ENCODE measurements at places on chromosomes 4 and X. TPM values are rescaled to one million over a fixed set of nuclear protein-coding genes. Genes with fewer than 3 reads are reported as not detected.

Gene CCNA2
- total RNA-seq = 1.2 TPM

Gene ALPK1
- 18.6 TPM for total RNA-seq

Gene SOWAHD
- total RNA-seq = 1.9 TPM

Gene FOXP3
- 4.3 TPM for total RNA-seq

Gene CXCL13
- not detected for total RNA-seq

GRCh38 chr4:119627267-119628255 is 1.0 kb downstream of the PDE5A start:
- H3K4me1 ChIP-seq = peaks cover 16% of the 10 kb centered on the region
- peaks cover 4% of the 10 kb centered on the region for H3K27me3 ChIP-seq
- no peaks in the 10 kb centered on the region for H3K36me3 ChIP-seq
- peak; percentile 64 for DNase-seq
- H3K27ac ChIP-seq = peak overlapping the region; percentile 48
- peak overlapping the region; percentile 33 for H3K4me3 ChIP-seq

- no peak overlapping the region for H3K4me3 ChIP-seq
- H3K27ac ChIP-seq = no peak overlapping the region
- no peaks in the 10 kb centered on the region for H3K27me3 ChIP-seq
These were observed 3.3 kb downstream of the EGF start for GRCh38 chr4:109916027-109916409.

DNA sequence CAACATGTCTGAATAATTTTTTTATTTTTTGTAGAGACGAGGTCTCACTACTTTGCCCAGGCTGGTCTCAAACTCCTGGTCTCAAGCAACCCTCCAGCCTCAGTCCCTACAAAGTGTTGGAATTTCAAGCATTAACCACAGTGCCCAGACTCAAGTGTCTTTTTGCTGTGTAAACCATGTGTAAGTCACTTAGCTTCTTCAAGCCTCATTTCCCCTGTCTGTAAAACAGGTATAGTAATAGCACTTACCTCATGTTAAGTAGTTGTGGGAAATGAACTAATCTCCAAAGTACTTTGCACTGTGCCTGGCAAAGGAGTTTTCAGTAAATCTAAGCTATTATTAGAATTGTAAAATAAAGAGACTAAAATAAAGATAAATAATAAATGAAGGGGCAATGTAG is 35.7 kb downstream of the STBD1 start:
- H3K4me3 ChIP-seq = no peak overlapping the region
- H3K36me3 ChIP-seq = no peaks in the 10 kb centered on the region
- no peaks in the 10 kb centered on the region for H3K27me3 ChIP-seq
- no peak for DNase-seq

DNA sequence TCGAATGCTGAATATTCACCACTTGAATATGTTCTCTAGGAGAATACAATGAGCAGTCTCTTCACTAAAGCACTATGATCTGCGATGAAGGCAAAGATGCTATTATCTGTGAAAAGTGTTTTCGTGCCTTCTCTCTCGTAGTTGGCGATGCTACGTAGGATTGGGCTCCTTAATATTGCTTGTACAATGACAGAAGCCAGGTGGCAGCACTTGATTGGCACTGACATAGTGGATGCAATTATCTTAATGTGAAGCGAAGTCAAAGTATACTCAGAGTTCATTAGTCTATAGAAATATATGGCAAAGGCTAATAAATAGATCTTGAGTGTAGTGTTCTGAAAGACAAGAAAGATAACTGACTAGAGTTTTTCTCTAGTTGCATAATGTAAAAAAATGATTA is 1135.7 kb upstream of the AGA start:
- H3K4me3 ChIP-seq = no peak overlapping the region
- H3K27ac ChIP-seq = no peak overlapping the region
- no peaks in the 10 kb centered on the region for H3K4me1 ChIP-seq
- H3K36me3 ChIP-seq = no peaks in the 10 kb centered on the region
- DNase-seq = no peak

- no peaks in the 10 kb centered on the region for H3K27me3 ChIP-seq
- H3K36me3 ChIP-seq = no peaks in the 10 kb centered on the region
- no peak for DNase-seq
- no peaks in the 10 kb centered on the region for H3K4me1 ChIP-seq
These were observed 11.7 kb downstream of the CTPS2 start for GRCh38 chrX:16700734-16701133.

- H3K27me3 ChIP-seq = no peaks in the 10 kb centered on the region
- no peak overlapping the region for H3K27ac ChIP-seq
- no peak overlapping the region for H3K4me3 ChIP-seq
- H3K36me3 ChIP-seq = no peaks in the 10 kb centered on the region
- DNase-seq = no peak
- H3K4me1 ChIP-seq = no peaks in the 10 kb centered on the region
These were observed 175.1 kb upstream of the GRID2 start for GRCh38 chr4:92128676-92129075.

- H3K27me3 ChIP-seq = no peaks in the 10 kb centered on the region
- no peaks in the 10 kb centered on the region for H3K36me3 ChIP-seq
- no peaks in the 10 kb centered on the region for H3K4me1 ChIP-seq
- DNase-seq = no peak
These were observed 274.6 kb upstream of the GALNTL6 start for GRCh38 chr4:171538601-171539100.

- no peak overlapping the region for H3K4me3 ChIP-seq
- DNase-seq = no peak
- H3K27me3 ChIP-seq = no peaks in the 10 kb centered on the region
- no peak overlapping the region for H3K27ac ChIP-seq
- H3K4me1 ChIP-seq = no peaks in the 10 kb centered on the region
These were observed 55.4 kb downstream of the CC2D2A start for GRCh38 chr4:15525080-15525479.

- DNase-seq = no peak
- no peak overlapping the region for H3K4me3 ChIP-seq
- H3K36me3 ChIP-seq = no peaks in the 10 kb centered on the region
- no peaks in the 10 kb centered on the region for H3K27me3 ChIP-seq
- no peak overlapping the region for H3K27ac ChIP-seq
These were observed 300.5 kb upstream of the LCORL start for GRCh38 chr4:18321956-18322530.

GRCh38 chr4:1579001-1579900 is 104.9 kb downstream of the FAM53A start:
- peak overlapping the region; percentile 74 for H3K27ac ChIP-seq
- H3K4me1 ChIP-seq = peaks cover 6% of the 10 kb centered on the region
- H3K27me3 ChIP-seq = no peaks in the 10 kb centered on the region
- peak; percentile 79 for DNase-seq
- H3K36me3 ChIP-seq = no peaks in the 10 kb centered on the region
- H3K4me3 ChIP-seq = peak overlapping the region; percentile 91

DNA sequence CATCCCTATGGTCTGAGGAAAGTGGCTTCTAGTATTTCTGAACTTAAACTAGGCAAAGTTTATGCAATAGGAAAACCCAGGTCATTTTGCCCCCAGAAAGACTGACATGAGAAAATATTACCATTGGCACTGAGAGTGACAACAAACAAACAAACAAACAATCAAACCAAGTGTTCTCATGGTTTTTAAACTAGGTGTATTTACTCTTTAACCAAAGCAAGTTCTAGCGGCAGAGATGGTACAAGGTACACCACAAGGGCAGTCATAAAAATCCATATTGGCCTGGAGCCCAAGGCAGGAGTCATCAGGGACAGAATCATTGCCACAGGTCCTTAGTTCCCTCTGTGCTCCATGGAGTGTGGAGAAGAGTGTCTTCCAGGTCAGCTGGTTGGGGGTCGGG is 26.0 kb upstream of the ENPEP start:
- H3K27ac ChIP-seq = no peak overlapping the region
- H3K4me3 ChIP-seq = no peak overlapping the region
- no peaks in the 10 kb centered on the region for H3K27me3 ChIP-seq
- no peaks in the 10 kb centered on the region for H3K4me1 ChIP-seq
- DNase-seq = no peak

DNA sequence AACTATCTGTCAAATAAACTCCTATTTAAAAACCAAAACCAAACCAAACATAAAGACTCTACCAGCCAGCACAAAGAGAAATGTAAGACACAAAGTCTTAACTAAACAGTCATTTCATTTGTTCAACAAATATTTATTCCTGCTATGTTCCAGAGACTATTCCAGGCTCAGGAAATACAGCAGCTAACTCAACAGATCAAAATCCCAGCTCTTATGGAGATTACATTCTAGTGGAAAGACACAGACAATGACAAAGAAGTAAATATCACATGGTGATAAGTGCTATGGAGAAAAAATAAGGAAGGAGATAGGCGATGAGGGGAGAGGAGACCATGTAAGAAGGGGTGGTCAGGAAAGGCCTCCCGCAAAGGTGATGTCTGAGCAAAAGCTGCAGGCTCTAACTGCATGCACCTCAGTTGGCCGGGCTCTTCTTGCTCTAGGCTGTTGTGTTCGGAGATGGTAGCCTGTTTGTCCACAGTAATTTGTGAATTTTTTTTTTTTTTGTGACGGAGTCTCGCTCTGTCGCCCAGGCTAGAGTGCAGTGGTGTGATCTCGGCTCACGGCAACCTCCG is 15.1 kb downstream of the PPEF1 start:
- no peak overlapping the region for H3K4me3 ChIP-seq
- H3K27ac ChIP-seq = no peak overlapping the region
- no peaks in the 10 kb centered on the region for H3K36me3 ChIP-seq
- H3K4me1 ChIP-seq = no peaks in the 10 kb centered on the region
- H3K27me3 ChIP-seq = no peaks in the 10 kb centered on the region

GRCh38 chrX:18985186-18985435 is 1.2 kb upstream of the PHKA2 start:
- H3K36me3 ChIP-seq = no peaks in the 10 kb centered on the region
- no peak overlapping the region for H3K4me3 ChIP-seq
- no peaks in the 10 kb centered on the region for H3K27me3 ChIP-seq
- no peak for DNase-seq
- peaks cover 21% of the 10 kb centered on the region for H3K4me1 ChIP-seq

DNA sequence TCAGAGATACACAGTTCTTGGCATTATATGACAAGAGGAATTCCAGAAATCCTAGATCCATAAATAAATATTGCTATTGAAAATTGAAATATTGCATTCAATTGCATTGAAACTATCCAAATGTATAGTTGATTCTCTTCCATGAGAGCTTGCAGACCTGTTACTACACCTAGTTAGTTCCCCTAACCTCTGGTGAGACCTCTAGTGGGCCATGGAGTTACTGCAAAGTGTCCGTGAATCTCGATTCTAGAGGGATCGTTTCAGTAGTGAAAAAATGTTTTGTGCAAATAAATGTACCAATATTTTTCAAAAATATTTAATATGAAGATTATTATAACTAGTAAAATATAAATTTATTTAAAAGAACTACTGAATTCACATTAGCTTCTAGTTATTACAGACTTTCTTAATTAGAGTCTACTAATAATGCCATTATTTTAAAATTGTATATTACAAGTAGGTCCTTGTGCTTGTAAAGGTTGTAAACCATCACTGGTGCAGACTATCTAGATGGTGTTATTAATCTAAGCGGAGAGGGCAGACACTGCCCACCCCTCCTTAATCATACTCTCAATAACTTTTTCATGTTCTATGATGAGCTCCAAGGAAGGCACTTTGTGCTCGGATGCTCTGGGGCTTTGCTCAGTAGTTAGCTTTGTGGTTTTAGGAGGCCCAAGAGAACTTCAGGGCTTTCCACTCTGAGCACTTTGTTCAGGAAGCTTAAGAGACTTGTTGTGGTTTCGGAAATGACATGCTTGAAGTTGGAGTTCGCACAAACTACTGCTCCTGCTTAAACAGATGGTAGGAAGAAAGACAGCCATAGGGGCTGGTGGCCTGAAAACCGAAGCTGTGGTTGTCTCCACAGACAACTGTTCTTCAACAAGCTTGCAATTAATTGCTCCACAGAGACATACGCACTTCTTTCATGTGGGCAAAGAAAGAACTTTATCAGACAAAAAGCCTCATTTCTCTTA is 42.8 kb downstream of the IL21 start:
- peak overlapping the region; percentile 60 for H3K27ac ChIP-seq
- H3K4me3 ChIP-seq = no peak overlapping the region
- no peaks in the 10 kb centered on the region for H3K36me3 ChIP-seq
- DNase-seq = peak; percentile 91
- no peaks in the 10 kb centered on the region for H3K27me3 ChIP-seq
- peaks cover 32% of the 10 kb centered on the region for H3K4me1 ChIP-seq

DNA sequence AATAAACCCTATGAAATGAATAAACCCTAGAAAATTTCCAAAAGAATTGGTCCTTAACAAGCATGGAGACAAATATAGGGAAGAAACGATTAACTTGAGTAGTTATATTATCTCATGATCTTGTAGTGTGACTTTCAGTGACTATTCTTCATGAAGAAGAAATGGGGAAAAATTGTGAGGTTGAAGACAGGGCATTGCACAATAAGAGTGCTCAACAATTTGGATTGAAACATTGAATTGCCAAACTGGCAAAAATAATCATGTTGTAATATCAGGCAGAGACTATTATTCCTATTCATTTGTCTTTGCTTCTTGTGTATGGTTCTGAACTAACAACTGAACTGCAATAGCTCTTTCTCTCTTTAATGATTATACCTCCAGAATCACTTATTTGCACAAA is 605.1 kb downstream of the PCDH7 start:
- H3K27me3 ChIP-seq = no peaks in the 10 kb centered on the region
- no peak overlapping the region for H3K27ac ChIP-seq

DNA sequence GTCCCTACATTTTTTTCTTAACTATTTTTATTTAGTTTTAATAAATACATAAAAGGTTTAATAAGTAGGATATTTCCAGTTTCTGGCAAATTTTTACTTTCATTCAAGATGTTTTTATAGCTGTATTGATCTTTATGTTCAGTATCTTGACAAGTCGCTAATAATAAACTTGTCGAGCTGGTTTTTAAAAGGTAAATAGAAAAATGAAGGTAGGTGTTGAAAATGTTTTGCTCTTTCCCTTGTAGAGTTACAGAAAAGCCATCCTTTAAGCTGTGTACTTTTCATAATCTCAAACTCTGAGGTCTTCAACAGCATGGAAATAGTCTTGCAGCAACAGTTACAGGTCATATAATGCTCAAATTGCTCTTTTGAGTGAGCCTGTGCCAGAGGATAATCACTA is 52.6 kb downstream of the RS1 start:
- H3K36me3 ChIP-seq = no peaks in the 10 kb centered on the region
- no peaks in the 10 kb centered on the region for H3K4me1 ChIP-seq
- H3K27ac ChIP-seq = no peak overlapping the region

DNA sequence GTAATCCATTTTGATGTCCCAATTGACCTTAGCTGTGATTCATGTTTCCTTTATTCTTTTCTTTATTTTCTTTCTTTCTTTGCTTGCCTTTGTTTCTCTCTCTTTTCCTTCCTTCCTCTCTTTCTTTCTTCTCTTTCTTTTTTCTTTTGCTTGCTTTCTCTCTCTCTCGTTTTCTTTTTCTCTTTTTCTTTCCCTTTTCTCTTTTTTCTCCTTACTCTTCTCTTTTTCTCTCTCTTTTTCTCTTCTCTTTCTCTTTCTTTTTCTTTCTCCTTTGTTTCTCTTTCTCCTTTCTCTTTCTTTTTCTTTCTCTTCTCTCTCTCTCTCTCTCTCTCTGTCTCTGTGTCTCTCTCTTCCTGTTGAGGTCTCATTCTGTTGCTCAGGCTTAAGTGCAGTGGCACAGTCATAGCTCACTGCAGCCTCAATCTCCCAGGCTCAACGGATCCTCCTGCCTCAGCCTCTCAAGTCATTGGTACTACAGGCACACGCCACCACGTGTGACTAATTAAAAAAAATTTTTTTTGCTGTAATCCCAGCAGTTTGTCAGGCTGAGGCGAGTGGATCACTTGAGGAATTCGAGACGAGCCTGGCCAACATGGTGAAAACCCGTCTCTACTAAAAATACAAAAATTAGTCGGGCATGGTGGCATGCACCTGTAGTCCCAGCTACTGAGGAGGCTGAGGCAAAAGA is 8.0 kb upstream of the DHRSX start:
- H3K27ac ChIP-seq = no peak overlapping the region
- no peaks in the 10 kb centered on the region for H3K36me3 ChIP-seq
- H3K4me1 ChIP-seq = no peaks in the 10 kb centered on the region
- no peak for DNase-seq
- H3K27me3 ChIP-seq = no peaks in the 10 kb centered on the region

- no peak for DNase-seq
- no peaks in the 10 kb centered on the region for H3K27me3 ChIP-seq
- no peaks in the 10 kb centered on the region for H3K4me1 ChIP-seq
- H3K36me3 ChIP-seq = no peaks in the 10 kb centered on the region
- H3K4me3 ChIP-seq = no peak overlapping the region
These were observed 378.1 kb downstream of the PDGFC start for GRCh38 chr4:156593464-156593863.

Measured in CD4-positive, alpha-beta memory T cell (primary cell).